ENCODE measurements at places on chromosomes 4 and X.

DNA sequence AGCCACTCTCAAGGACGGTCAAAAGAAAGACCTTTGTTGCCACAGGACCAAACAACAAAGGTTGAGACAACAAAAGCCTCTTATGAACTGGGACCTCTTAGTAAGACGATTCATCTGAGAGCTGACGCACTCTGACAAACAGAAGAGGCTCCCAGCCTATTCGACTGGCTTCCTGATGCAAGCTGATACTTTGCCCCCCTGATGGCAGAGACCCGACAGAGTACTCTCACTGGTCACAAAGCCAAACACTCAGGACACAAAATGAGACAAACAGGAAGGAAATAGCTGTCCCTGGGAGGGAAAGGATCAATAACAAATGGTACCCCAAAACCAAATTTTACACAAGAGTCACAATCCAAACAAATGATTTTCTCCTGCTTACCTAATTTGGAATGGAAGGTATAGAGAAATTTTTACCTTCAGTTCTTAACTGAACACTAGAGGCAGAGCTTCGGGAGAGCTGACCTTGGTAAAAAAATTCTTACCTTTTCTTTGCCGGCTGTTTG is 75.2 kb upstream of the PLAC8 start:
- DNase-seq = no peak

DNA sequence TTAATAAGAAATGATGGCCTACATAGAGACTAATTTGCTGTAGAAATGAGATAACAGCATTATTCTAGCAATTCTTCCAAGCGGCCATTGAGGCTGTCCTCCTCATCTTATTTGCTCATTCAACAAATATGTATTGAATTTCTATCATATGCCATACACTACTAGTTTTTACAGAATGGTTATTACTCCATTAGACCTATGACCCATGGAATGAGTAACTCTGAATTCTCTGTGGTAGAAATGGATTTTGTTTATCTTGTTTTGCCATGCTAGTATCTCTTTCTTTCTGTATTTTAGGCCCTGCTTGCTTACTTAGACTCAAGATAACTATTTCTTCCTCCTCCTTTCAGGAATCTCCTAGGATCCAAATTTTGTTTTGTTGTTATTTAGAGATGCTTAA is 103.5 kb downstream of the RPA4 start:
- no peak for DNase-seq

DNA sequence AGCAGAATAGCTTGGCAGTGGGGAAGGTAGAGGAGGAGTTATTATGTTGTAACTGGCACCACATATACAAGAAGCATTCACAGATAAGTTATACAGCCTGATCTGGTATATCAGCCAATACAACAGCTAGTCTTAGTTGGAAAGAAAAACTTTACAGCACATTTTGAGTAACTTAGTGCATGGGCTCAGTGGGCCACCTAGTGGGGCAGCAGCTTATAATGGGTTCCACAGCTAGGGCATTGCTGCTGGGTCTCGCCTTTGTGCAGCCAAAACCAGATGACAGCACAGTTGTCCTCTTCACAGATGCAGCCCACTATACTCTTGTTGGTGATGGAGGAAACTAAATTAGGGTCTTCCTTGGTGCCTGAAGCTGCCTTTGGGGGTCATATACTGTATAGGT is 448.1 kb upstream of the RASGEF1B start:
- DNase-seq = no peak

- peak; percentile 55 for DNase-seq
These were observed 6.4 kb upstream of the SLC10A6 start for GRCh38 chr4:86855572-86855971.

DNA sequence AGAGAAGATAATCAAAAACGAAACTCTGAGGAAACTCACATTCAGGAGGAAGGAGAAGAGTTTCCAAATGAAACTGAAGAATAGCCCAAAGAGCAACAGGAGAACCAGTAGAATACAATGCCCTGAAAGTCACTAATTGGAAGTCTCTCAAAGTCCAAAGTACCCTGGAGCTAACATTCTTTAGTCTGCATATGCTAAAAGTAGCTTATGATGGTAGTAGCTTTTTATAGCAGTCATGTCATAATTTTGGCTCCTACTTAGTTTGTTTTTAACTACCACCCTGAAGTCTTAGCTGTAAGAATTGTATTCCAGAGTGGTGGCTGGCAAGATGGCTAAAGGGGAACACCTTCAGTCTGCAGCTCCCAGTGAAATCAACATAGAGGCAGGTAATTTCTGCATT is 100.3 kb upstream of the FGF16 start:
- no peak for DNase-seq

DNA sequence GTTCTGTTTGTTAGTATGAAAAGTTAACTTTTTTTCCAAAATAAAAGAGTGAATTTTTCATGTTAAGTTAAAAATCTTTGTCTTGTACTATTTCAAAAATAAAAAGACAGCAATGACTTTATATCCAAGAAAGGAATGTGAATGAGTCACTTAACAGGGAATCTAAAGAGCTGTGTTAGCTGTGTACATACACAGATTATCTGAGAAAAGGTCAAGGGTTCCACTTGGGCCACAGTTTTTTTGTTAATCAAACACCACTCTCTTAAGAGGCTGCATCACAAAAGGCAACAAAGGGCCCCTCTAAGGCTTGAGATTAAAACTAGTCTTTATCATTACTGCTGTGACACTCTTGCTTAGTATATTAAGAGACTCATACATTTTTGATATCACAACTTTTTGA is 82.1 kb downstream of the FIP1L1 start:
- no peak for DNase-seq

DNA sequence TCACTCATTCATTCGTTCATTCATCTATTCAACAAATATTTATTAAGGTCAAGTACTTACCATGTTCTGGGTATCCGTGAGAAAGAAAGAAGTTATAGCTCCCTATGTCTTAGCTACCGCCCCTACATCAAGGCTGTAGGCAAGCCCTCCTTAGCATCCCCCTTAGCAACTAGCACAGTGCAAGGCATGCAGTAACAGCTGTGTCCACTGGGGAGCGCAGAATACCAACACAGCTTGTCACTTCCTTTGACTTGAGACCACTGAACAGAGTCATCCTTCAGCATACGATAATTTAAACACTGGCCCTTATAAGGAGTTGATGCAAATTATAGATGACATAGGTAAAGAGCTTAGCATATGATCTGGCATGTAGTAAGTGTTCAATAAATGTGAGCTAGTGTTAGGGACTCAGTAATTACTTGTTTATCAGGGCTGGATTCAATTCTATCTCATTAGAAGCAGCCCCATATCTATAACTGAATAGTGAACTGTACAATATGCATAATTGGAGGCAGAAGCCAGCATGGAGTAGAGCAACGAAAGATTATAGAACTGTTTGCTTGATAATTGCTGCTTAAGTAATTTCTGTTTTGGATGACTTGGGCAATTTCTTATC is 8.7 kb downstream of the KIAA1210 start:
- peak; percentile 49 for DNase-seq

GRCh38 chr4:123068081-123068480 is 145.7 kb upstream of the NUDT6 start:
- no peak for DNase-seq
